ENCODE measurements at places on chromosomes 16 and 17. TPM values are rescaled to one million over a fixed set of nuclear protein-coding genes. Genes with fewer than 3 reads are reported as not detected.

Gene TMC5
- total RNA-seq = 74.7 TPM

Gene ARHGAP44
- total RNA-seq = 40.6 TPM

Gene ENPP7
- not detected for total RNA-seq

Gene CRK
- total RNA-seq = 121 TPM

Gene OR1E2
- not detected for total RNA-seq

Gene TSC2
- total RNA-seq = 106 TPM

Gene C16orf92
- not detected for total RNA-seq

Gene DPEP2
- total RNA-seq = 28.0 TPM

Gene DECR2
- total RNA-seq = 20.6 TPM

Gene SLC43A2
- total RNA-seq = 40.0 TPM

Gene KRTAP3-1
- not detected for total RNA-seq

Gene CCL8
- 0.29 TPM for total RNA-seq

Gene IGF2BP1
- not detected for total RNA-seq

Gene CCL13
- 16.7 TPM for total RNA-seq

Gene CEP95
- total RNA-seq = 28.6 TPM

Gene SHISA6
- total RNA-seq = 1.2 TPM

Gene MLKL
- total RNA-seq = 81.7 TPM

Gene WNT3
- 4.2 TPM for total RNA-seq

Gene GIT1
- total RNA-seq = 34.6 TPM

Gene SPEM3
- total RNA-seq = not detected

Gene CLEC18A
- total RNA-seq = 3.0 TPM
